ENCODE measurements at places on chromosomes 5 and 9. TPM values are rescaled to one million over a fixed set of nuclear protein-coding genes. Genes with fewer than 3 reads are reported as not detected.

GRCh38 chr5:66012271-66012670 lies 85.9 kb downstream of the ERBIN start:
- no peak for DNase-seq

DNA sequence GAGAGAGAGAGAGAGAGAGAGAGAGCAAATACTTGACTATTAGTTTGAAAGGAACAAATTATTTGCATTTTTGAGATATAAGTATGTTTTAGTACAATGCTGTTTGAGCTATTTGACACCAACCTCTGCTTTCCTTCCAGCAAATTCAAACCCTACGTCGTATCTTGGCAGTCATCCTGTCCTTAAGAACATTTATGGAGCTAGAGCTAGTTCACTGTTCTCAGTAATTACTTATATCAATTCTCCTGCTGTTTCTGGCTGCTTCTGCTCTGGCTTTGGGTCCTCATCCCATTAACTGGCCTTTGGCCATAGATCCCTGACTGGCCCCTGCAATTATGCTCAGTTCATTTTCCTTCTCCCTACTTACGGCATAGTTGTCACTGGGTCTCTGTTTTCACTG lies 19.9 kb upstream of the ERAP2 start:
- DNase-seq = peak; percentile 80

GRCh38 chr5:135451581-135452320 lies 400 bp downstream of the TIFAB start:
- DNase-seq = no peak

- DNase-seq = peak; percentile 80
Measured at GRCh38 chr5:100889896-100890295, 13.2 kb downstream of the ST8SIA4 start.

DNA sequence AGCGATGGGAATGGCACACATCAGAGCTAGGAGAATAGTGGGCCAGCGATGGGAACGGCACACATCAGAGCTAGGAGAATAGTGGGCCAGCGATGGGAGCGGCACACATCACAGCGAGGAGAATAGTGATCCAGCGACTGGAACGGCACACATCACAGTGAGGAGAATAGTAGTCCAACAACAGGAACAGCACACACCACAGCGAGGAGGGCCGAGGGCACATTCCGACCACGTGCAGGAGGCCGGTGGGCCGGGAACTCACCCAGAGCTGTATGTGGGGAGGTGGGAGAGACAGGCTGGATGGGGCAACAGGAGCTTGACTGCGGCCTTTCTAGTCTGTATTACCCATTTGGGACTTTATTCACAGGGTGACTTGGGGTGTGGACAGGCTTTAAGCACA lies 271.1 kb upstream of the IRX4 start:
- no peak for DNase-seq

GRCh38 chr5:68002836-68003235 lies 212.7 kb upstream of the PIK3R1 start:
- no peak for DNase-seq

DNA sequence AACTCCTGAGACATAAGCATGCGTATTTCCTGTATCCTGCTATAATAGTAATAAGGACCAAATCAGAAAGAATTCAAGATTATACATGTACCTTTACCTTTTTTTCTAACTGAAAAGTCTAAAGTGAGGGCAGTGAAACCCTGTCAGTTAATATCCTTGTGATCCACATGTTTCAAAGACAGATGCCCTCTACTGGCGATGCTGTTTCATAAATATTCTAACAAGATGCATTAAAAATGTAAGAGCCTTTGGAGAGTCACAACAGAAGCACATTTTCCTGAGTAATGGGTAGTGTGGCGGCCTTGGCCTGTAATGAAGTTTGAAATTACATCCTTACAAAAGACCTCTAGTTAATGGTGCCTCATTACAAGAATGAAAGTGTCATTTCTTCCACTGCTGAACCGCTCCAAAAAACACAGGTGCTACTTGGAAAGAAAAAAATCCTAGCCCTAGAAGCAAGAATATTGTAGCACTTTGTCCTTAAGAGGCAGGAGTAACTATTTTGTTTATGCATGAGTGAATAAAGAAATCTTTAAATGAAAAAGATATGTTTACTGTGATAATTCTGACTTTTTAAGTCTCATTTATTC lies 232.6 kb downstream of the EPB41L4A start:
- DNase-seq = peak; percentile 52

- no peak for DNase-seq
Measured at GRCh38 chr9:114684036-114684435, 2.0 kb upstream of the TEX48 start.

DNA sequence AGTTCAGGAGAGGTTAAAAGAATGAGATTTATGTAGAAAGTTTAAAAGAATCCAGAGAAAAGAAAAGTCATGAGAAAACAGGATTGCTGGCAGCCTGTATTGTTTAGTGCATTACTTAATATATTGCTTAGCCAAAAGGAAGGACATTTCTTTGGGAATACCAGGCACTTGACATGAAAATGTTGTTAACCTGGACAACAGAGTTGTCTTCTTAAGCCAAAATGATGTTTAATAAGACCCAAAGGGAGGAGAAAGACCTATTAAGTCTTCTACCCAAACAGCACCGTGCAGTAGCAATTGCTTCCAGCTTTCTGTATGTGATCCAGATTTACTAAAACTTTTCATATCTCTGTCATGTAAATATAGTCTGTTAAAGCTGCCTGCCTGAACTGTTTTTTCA lies 74.0 kb upstream of the PRLR start:
- DNase-seq = no peak

DNA sequence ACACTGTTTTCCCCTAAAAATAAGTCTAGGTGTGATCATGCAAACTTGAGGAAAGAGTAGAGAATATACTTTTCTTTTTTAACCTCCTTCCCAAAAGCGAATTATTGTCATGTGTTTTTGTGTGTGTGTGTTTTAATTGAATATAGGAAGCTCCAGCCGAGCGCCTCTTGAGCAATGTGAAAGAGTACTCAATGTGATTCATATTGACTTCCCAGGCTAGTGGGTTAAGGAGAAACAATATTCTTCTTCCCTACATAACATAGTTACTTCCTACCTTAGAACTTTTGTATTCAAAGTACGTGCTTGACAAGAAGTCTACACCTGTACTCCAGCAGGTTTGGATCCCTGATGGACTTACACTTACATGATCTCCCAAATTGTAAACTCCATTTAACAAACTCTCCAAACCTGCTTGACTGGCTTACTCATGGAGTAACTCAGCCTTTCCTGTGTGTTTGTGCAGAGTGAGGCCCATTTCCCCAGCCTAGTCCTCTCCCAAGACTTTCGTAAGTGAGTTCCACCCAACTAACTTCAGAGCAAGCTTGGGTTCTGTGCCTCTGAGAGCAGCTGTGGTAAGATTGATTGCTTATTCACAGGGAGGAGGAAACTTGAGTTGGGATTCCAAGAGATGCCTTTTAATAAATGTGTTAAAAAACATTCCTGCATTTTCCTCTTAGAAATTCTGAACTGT lies 9.3 kb downstream of the SLC28A3 start:
- peak; percentile 77 for DNase-seq

Gene IGIP
- 11.1 TPM for total RNA-seq

Gene RBM18
- 15.4 TPM for total RNA-seq

Gene CCL27
- not detected for total RNA-seq
